NCI-H526 (cell line): ENCODE measurements at places on chromosomes 3 and 15.

DNA sequence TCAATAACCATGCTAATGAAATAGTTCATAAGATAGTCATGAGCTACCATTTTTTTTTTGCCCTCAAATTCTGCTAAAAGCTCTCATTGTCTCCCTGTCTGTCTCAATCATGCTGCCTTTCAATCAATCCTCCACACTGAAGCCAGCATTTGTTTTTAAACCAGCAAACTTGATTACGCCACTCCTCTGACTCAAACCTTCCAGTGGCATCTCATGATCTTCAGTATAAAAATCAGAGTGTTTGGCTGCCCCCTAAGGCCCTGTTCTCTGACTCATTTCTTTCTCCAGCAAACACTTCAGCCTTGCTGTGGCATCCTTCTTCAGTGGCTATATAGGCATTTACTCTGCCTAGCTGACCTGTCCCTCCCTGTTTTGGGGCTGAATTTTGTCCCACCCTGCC, 36.0 kb upstream of the EOMES start:
- DNase-seq, result no peak

GRCh38 chr3:181730316-181730715, 18.6 kb downstream of the SOX2 start:
- DNase-seq, result no peak

- no peak for DNase-seq
These were observed 32.1 kb downstream of the PLCL2 start for GRCh38 chr3:16916840-16917239.

DNA sequence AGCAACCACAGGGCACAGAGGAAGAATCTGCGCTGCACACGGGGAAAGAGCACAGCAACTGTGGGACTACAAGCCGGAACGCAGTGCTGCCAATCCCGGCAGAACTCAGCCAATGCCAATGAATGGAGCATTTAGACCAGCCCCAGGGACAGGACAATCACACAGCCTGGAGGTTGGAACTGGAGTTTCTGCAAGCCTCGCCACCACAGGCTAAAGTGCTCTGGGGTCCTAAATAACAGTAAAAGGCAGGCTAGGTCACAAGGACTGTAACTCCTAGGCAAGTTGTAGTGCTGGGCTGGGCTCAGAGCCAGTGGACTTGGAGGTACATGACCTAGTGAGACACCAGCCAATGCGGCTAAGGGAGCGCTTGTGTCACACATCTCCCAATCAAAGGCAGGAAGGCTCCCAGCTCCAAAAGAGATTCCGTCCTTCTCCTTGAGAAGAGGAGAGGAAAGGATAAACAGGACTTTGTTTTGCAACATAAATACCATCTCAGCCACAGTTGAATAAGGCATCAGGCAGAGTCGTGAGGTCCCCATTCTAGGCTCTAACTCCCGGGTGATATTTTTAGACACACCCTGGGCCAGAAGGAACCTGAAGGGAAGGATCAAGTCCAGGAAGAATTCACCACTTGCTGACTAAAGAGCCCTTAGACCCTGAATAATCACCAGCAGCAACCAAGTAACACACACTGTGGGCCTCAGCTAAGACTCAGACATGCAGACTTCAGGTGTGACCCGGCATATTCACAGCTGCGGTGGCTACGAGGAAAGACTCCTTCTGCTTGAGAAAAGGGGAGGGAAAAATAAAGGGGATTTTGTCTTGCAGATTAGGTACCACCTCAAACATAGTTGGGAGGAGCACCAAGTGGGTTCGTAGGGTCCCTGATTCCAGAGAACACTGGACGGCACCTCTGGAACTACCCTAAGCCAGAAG, 85.5 kb upstream of the XXYLT1 start:
- DNase-seq, result no peak

DNA sequence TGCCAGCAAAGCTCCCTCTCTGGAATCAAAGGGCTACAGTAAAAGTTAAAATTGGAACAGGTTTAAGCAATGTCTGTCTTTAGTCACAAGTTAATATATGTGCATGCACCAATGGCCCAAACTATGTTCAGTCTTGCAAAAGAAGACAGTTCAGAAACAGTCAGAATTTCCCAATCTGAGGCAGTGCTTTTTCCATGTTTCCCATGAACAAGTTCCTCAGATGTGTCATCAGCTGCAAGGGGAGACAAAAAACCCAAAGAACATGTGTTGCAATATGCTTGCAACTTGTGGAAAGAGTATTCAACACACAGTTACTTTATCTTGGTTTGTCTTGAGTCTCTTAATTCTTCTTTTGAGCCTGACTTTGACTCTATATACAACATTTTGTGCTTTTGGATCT, 148.4 kb downstream of the USP13 start:
- DNase-seq, result no peak

- no peak for DNase-seq
These were observed 934.0 kb downstream of the VGLL3 start for GRCh38 chr3:86056962-86057361.

- DNase-seq, result no peak
These were observed 8.6 kb downstream of the PARP9 start for GRCh38 chr3:122555275-122556071.

GRCh38 chr15:88225461-88225860, 31.1 kb downstream of the NTRK3 start:
- no peak for DNase-seq

DNA sequence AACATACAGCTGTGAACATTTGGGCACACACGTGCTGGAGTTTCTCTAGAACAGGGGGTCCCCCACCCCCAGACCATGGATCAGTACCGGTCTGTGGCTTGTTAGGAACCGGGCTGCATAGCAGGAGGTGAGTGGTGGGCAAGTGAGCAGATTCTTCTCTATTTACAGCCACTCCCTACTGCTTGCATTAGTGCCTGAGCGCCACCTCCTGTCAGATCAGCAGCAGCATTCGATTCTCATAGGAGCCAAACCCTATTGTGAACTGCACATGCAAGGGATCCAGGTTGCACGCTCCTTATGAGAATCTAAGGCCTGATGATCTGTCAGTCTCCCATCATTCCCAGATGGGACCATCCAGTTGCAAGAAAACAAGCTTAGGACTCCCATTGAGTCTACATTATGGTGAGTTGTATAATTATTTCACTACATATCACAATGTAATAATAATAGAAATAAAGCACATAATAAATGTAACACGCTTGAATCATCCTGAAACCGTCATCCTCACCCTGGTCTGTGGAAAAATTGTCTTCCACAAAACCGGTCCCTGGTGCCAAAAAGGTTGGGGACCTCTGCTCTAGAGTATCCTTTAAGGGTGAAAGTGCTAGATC, 25.8 kb downstream of the CHRM5 start:
- DNase-seq, result peak; percentile 54

DNA sequence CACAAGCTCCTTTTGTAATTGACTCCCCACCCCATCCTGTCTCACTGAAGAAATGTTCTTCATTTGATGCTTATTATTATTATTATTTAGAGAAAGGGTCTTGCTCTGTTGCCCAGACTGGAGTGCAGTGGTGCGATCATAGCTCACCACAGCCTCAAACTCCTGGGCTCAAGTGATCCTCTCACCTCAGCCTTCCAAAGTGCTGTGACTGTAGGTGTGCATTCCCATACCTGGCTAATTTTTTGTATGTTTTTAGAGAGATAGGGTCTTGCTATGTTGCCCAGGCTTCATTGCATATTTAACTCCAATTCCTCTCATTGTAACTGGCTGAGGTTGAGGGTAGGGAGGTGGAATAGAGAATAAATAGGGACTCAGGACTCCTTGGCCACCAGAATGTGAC, 22.3 kb downstream of the SEMA5B start:
- no peak for DNase-seq

GRCh38 chr15:45199136-45199810, 11.5 kb upstream of the SHF start:
- peak; percentile 60 for DNase-seq

- DNase-seq, result no peak
These were observed 823.9 kb upstream of the CFAP20DC start for GRCh38 chr3:59873576-59874230.

DNA sequence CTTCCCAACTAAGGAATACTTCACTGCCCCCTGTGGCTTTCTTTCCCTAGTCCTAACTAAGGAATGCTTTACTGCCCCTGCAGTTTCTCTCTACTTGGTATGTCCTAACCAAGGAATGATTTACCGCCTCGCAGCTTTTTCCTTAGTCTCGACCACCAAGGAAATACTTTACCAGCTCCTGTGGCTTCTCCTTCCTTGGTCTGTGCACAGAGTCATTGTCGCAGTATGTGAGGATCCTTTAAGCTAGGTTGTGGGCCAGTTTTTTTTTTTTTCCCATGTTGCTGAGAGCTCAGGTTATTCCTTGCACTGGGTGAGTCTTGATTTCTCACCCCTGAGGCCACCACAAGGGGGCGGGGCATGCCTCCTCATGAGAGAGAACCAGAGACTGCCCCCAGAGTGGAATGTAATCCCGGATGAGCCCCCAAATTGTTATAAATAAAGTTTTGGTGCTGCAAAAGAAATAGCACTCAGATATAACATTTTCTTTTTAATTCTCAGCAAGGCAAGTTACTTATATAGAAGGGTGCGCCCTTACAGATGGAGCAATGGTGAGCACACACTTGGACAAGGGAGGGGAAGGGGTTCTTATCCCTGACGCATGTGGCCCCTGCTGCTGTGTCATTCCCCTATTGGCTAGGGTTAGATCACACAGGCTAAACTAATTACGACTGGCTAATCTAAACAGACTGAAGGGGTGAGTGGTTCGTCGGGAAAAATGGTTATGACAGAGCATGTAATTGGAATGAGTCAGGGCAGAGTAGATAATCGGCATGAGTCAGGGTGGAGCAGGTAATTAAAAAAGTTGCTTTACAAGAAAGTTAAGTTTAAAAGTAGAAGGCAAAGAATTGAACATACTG, 27.0 kb downstream of the NDUFB4 start:
- peak; percentile 10 for DNase-seq

DNA sequence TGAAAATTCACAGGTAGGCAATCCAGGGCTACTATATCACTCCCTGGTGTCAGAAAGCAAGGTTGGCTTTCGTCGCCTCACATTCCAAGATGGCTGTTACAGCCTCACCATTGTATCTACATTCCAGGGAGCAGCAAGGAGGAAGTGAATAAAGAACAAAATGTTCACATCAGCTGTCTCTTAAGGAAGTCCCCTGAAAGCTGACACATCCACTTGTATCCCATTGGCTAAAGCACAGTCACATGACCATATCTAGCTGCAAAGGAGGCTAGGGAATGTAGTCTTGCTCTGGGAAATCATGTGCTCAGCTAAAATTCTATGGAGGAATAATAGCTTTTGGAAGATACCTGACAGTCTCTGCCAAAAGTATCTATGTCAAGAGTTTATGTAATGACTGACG, 12.8 kb upstream of the GATA2 start:
- DNase-seq, result no peak

DNA sequence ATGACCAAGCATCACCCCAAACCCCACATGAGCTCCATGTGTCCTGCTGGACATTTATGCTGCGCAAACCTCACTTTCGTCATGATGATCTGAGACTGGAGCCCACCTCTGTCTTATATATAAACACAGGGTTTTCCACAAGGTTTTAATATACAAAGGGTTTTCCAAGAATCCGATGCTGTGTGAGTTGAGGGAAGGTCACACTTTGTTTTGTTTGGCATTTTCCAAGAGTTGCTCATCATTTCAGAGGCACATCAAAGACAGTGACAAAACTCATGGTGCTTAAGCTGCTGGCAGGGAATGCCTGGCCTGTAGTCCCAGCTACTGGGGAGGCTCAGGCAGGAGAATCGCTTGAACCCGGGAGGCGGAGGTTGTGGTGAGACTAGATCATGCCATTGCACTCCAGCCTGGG, 20.0 kb downstream of the EFCC1 start:
- no peak for DNase-seq

DNA sequence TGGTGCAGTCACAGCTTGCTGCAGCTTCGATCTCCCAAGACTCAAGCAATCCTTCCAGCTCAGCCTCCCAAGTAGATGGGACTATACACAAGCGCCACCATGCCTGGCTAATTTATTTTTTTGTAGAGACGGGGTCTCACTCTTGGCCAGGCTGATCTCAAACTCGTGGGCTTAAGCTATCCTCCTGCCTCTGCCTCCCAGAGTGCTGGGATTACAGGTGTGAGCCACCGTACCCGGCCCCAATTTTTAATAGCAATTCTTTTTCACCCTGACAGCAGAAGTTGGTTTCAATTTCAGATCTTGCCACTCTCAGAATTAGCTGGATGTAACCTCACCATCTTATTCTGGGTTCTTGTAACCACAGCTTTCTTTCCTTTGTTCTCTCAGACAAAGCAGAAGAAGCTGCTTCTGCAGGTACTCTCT, 64.8 kb downstream of the TRIM71 start:
- no peak for DNase-seq
